ENCODE measurements at places on chromosomes 3 and 15.

GRCh38 chr15:47924381-47924780 is 196.4 kb upstream of the SLC24A5 start:
- DNase-seq = no peak

GRCh38 chr3:37987315-37987697 is 3.3 kb upstream of the VILL start:
- no peak for DNase-seq

DNA sequence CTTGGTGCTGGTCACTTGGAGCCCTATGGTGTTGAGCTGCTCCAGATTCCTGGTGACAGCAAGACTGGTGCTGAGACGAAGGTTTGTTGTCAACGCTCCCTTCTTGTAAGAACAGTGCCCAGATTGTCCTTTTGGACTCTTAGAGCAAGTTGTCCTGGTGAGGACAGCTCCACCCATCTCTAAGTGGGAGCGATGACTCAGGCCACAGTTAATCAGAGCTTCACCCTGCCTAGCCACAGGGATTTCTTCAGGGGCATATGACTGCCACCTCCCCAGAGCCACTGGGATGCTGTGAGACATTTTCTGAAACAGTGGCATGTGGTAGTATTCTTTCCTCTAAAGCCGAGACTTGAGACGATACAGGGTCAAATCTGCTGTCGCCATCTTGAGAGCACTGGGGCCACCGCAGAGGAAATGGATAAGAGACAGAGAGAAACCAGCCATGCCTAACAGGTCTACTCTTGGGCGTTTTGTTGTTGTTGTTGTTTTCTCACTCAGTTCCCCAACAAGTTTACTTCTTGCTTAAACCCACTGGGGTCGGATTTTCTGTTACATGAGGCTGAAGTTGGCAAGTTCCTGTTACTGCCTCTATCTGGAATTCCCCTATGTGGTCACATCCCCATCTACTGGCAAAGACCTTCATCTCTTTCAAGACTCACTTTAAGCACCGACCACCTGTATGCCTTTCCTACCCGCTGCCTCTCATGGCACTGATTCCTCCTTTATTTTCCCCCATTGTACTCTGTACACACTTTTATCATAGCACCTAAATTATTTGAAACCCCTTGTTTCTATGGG is 16.0 kb upstream of the PCOLCE2 start:
- DNase-seq = no peak

DNA sequence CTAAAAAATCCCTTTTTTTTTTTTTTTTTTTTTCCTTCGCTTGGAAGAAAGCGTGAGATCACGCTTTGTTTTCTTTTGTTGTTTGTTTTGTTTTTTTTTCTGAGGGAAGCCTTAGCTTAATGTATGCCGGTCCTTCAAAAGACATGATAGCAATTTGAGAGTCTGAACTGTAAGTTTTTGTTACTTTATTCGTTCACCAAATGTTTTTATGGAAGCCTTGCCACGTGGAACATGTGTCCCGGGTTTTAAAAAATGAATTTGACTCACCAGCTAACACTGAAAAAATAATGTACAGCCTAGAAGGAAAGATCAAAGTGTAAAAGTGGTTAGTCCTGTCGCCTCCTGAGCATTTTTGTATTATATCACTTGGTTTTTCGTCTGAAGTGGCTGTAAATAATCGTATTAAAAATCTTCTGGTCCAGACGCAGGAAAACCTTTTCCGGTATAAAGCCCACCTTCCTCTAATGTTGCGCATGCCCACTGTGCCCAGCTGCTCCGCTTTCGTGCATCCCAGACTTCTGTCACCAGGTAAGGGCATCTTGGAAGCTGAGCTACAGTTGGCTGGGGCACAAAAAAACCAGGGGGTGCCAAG is 795 bp upstream of the MYNN start:
- DNase-seq = no peak

- no peak for DNase-seq
These were observed 100.7 kb downstream of the RBMS3 start for GRCh38 chr3:29381595-29381994.

Measured in activated CD8-positive, alpha-beta memory T cell treated with anti-CD3 and anti-CD28 coated beads, Interleukin-2, amount 50 U/mL, for 4 hours (primary cell).